GM10248 (cell line): ENCODE measurements at places on chromosomes 1 and 21.

- no peak for DNase-seq
Observed at GRCh38 chr1:33013791-33014190, 22.9 kb downstream of the AK2 start.

GRCh38 chr1:115531631-115532264 lies 110.0 kb upstream of the VANGL1 start:
- DNase-seq: no peak

GRCh38 chr1:53328009-53328461 lies at the start of gene LRP8:
Gene LRP8 (minus strand): TSS chr1:53328070. CDS start chr1:53327912, 158 bp downstream.
- peak; percentile 93 for DNase-seq

DNA sequence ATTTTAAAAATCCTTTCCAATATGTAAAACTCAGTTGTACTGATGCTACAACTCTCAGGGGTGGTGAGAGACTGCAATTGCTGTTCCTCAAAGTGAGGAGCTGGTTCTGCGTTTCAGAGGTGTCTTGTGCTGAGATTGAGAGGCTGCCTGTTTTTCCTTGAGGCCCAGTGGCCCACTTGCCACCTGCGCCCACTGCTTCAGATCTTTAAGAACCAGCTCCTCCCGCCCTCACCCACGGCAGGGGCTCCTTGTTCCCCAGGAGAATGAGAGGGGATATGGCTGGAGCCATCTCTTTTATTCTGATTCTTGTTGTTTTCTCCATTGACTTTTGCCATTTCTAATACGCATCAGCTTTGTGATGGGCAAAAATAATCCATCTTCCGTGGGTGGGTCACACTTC lies 45.5 kb downstream of the EVA1C start:
- no peak for DNase-seq

GRCh38 chr1:2535455-2535854 lies 5.4 kb upstream of the HES5 start:
- DNase-seq: no peak
